ENCODE measurements at places on chromosomes 12 and 14.

DNA sequence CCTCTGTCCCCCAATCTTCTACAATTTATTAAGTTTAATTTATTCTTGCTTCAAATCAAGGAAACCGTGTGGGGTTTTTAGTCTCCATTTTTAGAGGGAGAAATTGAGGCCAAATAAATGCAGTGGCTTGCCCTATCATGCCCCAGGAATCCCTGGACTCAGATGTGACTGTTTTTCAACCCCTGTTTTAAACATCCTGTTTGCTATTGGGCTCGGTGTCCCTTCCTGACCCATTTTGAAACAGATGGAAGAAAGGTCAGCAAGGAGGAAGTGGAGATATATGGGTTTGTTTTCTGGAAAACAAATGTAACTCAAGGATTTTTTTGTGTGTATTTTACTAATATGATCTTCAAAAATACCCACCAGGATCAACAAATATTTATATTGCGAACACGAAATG, 84.7 kb downstream of the DACT1 start:
- DNase-seq: no peak

DNA sequence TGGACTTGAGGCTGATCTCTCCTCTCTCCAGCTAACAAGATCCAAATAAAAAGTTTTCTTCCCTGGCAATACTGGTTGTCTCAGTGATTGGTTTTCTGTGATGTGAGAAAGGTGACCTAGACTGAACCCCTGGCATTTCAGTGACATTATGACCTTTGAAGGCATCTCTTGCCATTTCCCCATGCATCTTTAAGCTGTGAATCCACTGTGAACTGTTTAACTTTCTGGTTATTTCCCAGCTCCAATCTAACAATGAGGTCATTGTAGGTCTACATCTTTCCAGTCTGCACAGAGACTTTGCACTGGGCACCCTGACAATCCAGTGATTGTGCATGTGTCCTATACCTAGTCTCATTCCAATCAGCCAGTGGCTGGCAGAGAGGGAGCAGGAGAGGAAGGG, 155.9 kb upstream of the NUDT4 start:
- no peak for DNase-seq

DNA sequence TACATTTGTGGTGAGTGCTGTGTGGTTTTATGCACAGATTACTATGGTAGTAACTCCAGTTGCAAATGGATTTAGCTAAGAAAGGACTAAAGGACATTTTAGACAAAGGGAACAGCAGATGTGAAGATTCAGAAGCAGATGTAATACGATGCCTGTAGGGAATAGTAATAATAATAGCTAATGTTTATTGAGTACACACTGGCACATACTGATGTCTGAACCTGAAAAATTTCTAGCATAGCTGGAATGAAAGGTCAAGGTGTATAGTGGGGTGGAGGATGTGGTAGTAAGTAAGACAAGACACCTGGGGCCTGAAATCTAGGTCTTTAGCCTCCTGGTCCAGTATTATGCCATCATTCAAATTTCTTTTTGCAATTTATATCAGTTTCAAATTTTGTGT, 54.3 kb upstream of the LRTM2 start:
- no peak for DNase-seq

DNA sequence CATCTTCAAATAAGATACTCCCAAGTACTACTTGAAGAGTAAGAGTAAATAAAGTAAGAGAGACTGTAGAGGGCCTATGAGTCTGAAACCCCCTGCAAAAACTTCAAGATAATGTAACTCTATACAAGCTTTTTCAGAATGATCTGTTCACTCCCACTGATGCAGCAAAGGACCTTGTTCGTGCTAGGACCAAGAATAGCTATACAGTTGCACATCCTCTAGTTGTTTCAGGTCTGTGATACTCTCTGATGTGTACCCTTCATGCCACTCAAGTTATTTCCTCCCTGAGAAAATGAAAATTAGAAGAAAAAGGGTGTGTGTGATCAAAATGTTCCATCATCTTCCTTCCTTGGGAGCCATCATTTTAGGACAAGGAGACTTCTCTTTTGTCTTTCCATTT, 204.4 kb downstream of the ALX1 start:
- no peak for DNase-seq

DNA sequence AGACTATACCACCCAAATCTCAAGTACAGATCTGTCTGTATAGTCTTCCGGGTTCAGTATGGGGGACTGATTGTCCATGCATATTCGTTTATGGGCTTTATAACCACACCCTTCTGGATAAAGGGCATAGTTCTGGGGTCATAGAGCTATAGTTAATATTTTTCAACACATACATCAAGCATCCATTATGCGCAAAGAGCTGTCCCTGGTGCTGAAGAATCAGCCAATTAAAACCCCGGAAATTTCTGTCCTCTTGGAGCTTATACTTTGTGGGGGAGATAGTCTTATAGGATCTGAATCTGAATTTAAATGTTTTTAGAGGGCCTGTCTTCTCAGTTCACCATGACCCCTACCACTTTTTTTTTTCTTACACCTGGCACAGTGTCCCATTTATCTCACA, 256.7 kb downstream of the SUDS3 start:
- no peak for DNase-seq

- DNase-seq: no peak
These were observed 48.5 kb downstream of the EGLN3 start for GRCh38 chr14:33902363-33902762.

DNA sequence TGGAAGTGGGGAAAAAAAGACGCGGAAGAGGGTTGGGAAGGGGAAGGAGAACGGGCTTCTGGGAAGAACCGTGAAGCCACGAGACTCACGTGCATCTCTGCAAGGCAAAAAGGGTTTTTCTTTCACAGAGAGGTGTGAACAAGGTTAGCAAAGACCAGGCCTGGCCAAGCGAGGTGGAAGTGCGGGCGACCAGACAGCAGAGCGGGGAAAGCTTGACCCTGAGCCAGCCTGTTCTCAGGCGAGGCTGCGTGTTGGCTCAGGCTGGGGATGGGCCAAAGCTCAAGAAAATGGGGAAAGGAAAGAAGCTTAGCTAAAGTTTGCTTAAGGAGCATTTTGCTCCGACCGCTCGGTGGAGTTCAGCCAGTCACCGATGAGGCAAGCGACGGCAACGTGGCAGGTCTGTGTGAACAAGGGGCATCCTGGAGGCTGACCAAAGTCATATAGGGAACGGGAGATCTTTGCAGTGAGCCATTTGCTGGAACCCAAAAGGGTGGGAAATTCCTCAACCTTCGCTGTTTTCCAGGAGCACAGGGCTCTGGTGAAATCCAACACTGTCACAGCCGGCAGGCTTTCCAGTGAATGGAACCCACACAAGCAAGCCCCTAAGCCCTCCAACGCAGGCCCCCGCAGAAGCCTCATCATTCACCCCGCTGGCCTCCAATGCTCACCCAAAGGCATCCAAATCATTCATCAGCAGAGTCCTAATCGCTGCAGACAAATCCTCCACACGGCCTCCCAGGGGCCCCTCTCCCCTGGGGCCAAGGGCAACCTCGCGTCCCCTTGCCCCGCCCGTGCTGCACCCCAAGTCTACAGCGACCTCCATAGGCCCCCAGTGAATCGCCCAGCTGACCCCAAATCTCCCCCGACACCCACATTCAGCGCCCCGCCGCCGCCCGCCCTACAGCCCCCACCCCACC, 754 bp downstream of the ZNF605 start:
- DNase-seq: peak; percentile 18

- DNase-seq: no peak
These were observed 75.1 kb upstream of the ATP2A2 start for GRCh38 chr12:110205931-110206330.

DNA sequence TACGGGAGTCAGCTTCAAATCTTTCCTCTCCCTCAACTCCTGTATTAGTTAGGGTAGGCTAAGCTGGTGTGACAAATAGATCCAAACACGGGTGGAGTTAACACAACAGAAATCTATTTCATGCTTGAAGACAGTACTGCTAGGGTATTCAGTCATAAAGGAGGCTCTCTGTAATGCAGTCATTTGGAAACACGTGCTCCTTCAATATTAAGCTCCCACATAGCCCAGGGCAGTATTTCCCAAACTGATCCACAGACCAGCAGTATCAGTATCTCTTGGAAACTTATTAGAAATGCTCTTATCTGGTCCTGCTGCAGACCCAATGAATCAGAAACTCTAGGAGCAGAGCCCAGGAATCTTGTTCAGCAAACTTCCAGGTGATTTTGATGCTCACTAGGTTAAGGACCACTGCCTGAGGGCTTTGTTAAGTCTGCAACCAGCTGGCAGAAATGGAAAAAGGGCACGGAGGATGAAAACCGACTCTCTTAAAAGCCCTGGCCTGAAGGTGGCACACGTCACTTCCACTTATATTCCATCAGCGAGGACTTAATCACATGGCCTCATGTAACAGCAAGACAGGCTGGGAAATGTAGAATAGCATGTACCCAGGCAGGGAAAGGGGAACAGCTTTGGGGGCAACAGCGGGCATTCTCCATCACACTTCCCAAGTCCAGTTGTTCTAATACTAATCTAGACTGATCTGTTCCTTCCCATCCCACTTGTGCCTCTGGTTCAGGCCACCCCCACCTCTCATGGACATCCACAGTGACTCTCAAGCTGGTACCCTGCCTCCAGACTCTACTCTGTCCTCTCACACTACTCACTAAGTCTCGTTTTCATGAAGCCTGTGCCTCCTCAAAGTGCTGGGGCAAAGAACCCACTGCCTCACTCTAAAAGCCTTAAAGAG, 38.2 kb upstream of the RIC8B start:
- no peak for DNase-seq

DNA sequence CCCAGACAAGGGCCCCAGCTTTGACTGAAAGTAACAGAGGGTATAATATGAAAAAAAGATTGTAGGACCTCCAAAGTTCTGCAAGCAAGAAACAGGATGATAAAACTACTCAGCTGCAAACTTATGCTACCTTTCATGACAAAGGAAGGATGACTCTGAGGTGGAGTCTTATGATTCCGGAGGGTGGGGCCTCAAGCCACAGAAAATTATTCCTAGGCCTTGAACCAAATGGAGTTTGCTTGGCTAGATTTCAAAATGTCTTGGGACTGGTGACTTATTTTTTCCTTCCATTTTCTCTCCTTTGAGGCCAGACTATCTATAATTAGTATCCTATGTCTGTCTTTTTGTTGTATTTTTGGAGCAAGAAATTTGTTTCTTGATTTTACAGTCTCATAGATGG, 336.4 kb downstream of the LRIG3 start:
- DNase-seq: no peak

- DNase-seq: no peak
These were observed 124.0 kb downstream of the NDUFA12 start for GRCh38 chr12:94879542-94879941.

DNA sequence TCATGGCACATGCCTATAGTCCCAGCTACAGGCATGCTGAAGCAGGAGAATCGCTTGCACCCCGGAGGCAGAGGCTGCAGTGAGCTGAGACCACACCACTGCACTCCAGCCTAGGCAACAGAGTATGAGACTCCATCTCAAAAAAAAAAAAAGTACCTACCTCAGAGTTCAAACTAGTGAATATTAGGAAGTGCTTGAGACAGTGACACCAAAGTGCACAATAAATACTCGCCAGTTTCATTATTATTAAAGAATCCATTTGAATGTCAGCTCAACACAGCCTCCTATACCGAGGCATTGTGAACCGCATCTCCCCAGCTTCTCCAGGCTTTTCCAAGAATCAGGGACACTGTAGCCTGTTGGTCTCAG, 5.0 kb downstream of the GAPDH start:
- DNase-seq: no peak

GRCh38 chr12:12927211-12928079, 24.5 kb downstream of the GPRC5D start:
- no peak for DNase-seq

GRCh38 chr12:64749461-64750200, 9.6 kb downstream of the GNS start:
- no peak for DNase-seq

DNA sequence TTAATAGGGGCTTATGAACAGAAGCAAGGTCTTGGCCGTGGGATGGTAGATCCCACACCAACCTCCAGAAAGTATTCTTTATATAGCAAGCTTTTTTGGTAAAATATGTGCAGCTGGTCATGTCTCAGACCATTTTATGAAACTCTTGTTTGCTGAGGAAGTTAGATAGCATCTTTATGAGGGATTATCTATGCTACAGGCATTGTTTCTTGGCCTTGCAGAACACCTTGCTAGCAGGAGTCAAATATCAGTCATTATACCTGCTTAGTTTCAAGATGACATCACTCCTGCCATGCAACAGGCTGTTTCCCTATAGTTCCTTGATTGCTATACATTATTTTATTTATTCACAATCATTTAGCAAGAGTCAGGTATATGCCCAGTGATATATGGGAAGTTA, 84.8 kb upstream of the LRFN5 start:
- no peak for DNase-seq

DNA sequence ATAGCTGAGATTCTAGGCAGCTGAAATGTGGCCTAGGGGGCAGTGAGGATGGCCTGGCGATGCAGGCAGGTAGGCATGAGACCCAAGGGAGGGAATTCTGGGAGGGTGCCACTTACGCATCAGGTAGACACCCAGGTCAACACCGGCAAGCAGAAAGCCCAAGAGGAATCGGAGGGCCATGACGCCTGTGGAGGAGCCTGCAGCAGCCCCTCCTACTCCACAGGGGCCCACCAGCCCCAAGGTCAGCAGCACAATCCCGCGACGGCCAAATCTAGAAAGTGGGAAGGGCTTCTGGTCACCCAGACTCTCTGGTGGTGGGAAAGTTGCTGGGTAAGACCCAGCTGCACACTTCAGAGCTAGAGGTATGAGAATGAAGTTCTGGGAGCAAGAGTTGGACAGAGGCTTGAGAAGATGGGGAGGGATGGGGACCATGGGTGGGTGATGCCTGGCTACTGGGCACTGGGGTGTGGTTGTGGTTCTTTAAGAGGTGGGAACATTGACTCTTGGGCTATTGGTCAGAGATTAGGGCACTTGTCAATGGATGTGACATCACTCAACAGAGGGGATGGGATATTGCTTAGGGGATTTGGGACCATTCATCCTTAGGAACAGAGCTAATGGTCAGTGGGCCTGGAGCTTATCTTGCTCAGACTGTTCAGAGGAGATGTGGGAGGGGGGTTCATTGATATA, 3.4 kb downstream of the SLC22A17 start:
- no peak for DNase-seq
